Eye (tissue), 1 donor: ENCODE measurements at places on chromosomes 6 and 20.

GRCh38 chr20:14478126-14478525 is 140.7 kb upstream of the FLRT3 start:
- no peak for DNase-seq

DNA sequence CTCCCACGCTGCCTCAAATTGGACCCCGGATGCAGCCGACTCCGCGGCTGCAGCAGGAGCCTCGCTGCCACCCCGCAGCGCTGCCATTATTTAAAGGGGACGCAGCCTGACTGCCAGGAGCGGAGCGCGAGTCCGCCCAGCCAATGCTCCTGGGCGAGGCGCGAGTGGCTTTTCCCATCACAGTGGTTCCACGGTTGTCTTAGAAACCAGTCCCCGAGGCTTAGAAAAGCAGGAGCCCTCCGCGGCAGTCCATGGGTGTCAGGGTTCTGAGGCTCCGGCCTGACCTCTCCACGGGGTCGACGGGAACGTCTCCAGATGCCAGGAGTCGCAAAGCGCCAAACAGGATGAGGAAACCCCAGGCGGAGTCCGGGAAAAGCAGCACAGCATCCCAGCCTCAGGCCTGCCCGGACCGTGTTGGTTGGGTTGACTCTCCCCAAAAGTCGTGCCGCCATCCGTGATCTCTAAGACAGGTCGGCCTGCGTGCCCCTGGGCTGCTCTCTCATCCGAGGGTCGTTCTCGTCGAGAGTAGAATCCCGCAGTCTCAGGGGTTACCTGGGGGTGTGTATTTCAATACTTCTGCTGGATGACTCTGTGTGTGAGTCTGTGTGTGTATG is 975.8 kb upstream of the DEFB115 start:
- peak; percentile 28 for DNase-seq

GRCh38 chr6:163725008-163725941 is 310.8 kb downstream of the QKI start:
- no peak for DNase-seq

- DNase-seq = no peak
These were observed 70.3 kb upstream of the SLC22A23 start for GRCh38 chr6:3526962-3527650.

DNA sequence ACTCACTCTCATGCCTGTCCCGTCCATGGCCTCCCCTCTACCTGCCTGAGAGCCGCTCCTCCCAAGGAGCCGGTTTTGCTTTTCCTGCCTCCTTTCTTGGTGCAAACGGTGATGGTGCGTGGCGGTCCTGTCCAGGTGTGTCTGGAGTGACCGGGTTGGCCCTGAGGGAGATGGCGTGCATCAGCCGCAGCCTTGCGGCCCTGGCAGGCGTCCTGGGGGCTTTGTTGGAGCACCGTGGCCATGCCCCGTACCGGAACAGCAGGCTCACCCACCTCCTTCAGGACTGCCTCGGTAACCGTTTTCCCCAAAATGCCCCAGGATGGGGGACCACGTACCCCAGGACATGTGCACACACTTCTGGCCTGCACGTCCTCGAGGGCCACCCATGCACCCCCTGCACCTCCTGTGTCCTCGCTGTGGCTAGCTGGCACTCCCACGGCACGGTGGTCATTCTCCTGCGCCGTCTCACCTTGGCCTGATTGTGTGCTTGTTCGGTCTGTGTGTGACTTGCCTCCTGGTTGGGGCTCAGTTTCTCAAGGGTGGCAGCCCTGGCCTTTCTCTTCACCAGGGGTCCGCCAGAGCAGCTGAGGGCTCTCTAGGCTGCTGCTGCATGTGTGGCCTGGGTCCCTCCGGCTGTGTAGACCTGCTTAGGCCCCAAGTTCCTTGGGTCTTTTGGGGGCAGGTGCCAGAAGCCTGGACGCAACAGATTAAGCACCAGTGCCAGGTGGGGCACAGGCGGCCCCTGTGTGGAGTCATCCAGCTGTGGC is 36.4 kb downstream of the FRMD1 start:
- DNase-seq = no peak

- DNase-seq = no peak
These were observed 17.3 kb upstream of the NT5E start for GRCh38 chr6:85432554-85432953.

GRCh38 chr20:41178904-41179432 is 41.6 kb downstream of the PLCG1 start:
- DNase-seq = peak; percentile 36

- DNase-seq = peak; percentile 25
These were observed 133.7 kb upstream of the FLRT3 start for GRCh38 chr20:14470977-14471661.

DNA sequence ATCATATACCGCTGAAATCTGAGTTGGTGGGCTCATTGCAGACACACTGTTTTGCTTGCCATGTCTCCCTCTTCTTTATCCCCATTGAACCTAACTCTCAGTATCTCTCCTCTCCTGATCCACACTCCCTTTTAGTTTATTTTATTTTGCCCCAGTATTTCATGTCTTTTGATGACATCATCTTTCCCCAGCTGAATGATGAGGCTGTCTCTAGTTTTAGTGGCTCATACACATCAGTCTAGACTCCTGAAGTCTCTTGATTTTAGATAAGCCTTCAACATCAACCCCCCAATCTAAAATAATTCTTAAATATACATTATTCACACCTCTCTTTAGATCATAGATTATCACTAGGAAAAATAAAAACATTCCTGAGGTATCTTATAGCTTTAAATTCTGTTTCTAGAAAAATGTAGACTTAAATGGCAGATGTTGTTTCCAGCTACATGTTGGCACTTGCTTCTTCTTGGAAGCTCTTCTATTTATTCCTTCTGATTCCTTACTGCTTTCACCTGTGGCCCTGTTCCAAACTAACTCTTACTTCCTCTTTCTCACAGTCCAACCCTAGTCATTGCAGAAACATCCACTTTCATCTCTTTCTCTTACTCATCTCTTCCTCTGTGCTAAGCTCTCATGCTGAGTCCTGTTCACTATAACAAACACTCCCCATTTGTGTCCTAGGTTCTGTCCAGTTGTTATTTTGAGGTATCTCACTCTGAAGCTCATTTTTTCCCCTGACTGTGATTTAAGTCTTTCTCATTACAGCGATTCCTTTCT is 191.9 kb upstream of the SLC35B3 start:
- no peak for DNase-seq

- peak; percentile 64 for DNase-seq
These were observed 245.3 kb downstream of the OGFRL1 start for GRCh38 chr6:71533939-71534379.

DNA sequence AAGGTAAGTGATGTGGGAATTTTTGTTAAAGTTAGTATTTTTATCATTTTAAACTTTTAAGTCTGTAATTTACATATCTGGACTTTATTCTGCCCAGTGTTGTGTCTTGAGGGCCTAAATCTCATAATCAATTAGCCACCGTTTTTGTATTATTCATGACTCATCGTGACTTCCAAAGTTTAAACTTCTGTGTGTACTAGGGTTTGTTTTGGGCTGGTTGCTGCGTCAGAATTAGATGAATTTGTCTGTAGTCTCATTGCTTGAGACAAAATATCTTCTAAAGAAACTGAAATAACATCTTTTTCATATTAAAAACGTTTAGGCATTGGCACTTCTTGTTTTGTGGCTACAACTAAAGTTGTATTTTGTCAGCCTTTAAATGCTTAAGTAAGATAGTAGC is 41.3 kb downstream of the CDYL start:
- no peak for DNase-seq

- no peak for DNase-seq
These were observed 298.4 kb downstream of the MAFB start for GRCh38 chr20:40390654-40391053.

- no peak for DNase-seq
These were observed 74.4 kb downstream of the PKHD1 start for GRCh38 chr6:52013035-52013434.

GRCh38 chr6:32867022-32867477 is 13.1 kb downstream of the PSMB9 start:
- DNase-seq = no peak

DNA sequence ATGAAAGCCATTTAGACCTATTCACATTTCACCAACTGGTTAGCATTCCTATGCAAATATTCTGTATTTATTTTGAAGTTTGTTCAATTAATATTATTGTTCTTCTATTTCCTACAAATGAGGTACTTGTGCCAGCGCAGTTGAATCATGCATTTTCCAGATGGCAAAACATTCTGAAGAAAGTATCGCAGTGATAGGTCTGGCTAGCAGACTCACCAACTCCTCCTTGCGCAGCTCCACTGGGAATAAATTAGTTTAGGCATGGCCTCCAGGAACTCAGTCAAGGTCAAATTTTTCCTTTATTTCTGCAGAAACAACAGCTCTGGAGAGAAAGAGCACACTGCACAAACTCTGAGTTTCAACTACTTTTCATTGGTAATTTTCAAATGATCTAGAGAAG is 437.7 kb downstream of the COL12A1 start:
- DNase-seq = no peak

DNA sequence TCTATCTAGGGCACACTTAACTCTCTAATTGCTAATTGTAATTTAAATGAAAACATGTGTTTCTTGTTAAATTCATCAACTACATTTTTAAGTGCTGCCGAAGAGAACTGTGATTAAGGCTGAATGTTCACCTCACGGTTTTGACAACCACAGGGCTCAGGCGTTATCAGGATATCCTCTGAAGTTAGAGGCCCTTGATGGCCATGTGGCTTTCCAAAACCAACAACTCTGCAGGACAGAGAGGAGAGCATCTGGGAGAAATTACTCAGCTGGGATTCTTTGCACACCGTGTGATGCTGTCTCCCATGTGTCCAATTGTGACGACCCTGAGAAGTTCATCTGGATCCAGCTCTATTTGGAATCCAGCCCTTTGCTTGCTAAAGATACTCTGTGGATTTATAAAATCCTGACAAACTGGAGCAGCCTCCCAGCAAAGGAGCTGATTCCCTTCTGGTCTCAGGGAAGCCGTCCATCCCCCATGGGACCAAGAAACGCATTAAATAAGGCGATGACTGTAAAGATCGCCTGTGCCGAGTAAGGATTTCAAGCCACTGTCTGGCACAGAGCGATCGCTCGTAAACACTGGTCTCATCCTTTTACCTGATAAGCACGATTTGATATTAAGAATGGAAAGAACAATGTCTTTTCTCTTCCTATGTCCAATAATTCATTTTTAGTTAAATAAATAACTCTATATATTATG is 401.1 kb downstream of the CD83 start:
- peak; percentile 58 for DNase-seq
